ENCODE measurements at places on chromosomes 7 and 10. TPM values are rescaled to one million over a fixed set of nuclear protein-coding genes. Genes with fewer than 3 reads are reported as not detected.

LMOD2 gene
- total RNA-seq: 338 TPM

UROS gene
- 78.2 TPM for total RNA-seq

KNDC1 gene
- total RNA-seq: not detected

CALHM1 gene
- total RNA-seq: not detected

ABCB4 gene
- total RNA-seq: 0.61 TPM

PLXNA4 gene
- total RNA-seq: 0.66 TPM

CHST3 gene
- total RNA-seq: 11.5 TPM

GALNT11 gene
- total RNA-seq: 22.3 TPM

TMEM139 gene
- not detected for total RNA-seq

TBX20 gene
- not detected for total RNA-seq

MMD2 gene
- not detected for total RNA-seq

PIK3AP1 gene
- 1.4 TPM for total RNA-seq

NEURL1 gene
- total RNA-seq: 67.6 TPM

PRDX3 gene
- 342 TPM for total RNA-seq

GIMAP7 gene
- 7.4 TPM for total RNA-seq

Data from gastrocnemius medialis (tissue), 4 donors.